ENCODE measurements at places on chromosomes 13 and 19. TPM values are rescaled to one million over a fixed set of nuclear protein-coding genes. Genes with fewer than 3 reads are reported as not detected.

Gene NLRP5
- total RNA-seq, result not detected

Gene GPR18
- not detected for total RNA-seq

Gene SBK3
- not detected for total RNA-seq

Gene ZNF99
- not detected for total RNA-seq

Gene CEACAM7
- total RNA-seq, result not detected

Gene BST2
- 28.2 TPM for total RNA-seq

Gene SCEL
- total RNA-seq, result not detected

Gene ZNF530
- 3.6 TPM for total RNA-seq

Gene CBY2
- not detected for total RNA-seq

Gene PRDX2
- total RNA-seq, result 208 TPM

Gene N4BP2L1
- 2.2 TPM for total RNA-seq

Gene OR7A5
- not detected for total RNA-seq

Gene MAB21L1
- 4.8 TPM for total RNA-seq

Gene ZNF571
- total RNA-seq, result 3.0 TPM

Gene TNNT1
- 1.2 TPM for total RNA-seq

Gene ZNF776
- total RNA-seq, result 14.5 TPM

Gene IZUMO4
- 1.6 TPM for total RNA-seq

Gene KRTDAP
- not detected for total RNA-seq

Gene CGB8
- not detected for total RNA-seq

Gene PSG2
- not detected for total RNA-seq

Gene CIC
- 17.2 TPM for total RNA-seq

Gene AMER2
- total RNA-seq, result not detected

Gene WDR87
- not detected for total RNA-seq

Gene PGLYRP1
- total RNA-seq, result not detected
